ENCODE measurements at places on chromosomes 7 and 10.

GRCh38 chr10:22475651-22476600, 130.6 kb downstream of the SPAG6 start:
- no peak for DNase-seq

- DNase-seq = no peak
Observed at GRCh38 chr7:7223250-7223649, 40.9 kb downstream of the C1GALT1 start.

GRCh38 chr7:149209518-149210269, 14.3 kb downstream of the ZNF282 start:
- DNase-seq = no peak

DNA sequence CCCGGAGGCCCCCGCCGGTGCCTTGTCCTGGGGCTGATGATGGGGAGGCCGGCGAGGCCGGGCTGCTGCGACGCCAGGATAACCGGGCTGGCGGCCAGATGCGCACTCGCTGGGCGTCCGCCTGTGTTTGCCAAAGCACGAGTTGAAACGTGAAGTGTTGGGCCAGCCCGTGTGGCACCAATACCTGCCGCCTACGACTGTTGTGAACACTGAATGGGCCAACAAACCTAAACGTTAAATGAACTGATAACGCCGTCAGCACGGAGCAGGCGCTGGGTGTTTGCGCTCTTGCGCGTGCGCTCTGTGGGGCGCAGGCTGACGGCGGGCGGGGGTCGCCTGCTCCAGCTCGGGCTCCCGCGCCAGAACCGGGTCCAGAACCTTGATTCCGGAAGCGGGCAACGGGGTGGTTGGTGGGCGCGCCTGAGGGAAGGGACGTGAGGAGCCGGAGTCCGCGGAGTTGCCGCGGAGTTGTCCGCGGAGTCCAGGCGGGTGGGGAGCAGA, 658 bp downstream of the CYP2E1 start:
- DNase-seq = no peak

- DNase-seq = no peak
Observed at GRCh38 chr10:5497948-5498730, 1.2 kb downstream of the CALML5 start.

DNA sequence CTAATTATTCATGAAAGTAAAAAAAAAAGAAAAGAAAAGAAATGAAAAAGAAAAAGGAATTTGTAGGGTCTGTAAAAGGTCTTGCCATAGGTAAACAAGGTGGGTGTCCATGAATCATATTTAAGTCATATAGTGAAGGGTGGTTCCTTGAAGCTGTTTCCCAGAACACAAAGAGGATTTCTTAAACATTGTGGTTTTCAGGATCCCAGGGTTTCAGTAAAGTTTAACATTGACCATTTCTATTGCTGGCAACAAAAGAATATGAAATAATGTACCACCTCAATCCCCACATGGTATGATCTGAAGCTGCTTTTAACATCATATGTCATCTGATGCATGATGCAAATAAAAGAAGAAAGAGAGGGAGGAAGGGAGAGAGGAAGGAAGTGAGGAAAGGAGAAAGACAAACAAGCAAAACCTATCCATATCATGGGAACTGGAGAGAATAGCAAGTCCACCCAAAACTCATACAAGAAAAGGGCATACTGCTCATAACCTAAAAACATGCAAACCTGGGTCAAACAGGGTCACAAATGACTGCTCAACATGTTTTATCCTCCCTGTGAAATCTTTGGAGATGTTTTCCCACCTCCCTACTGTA, 663.5 kb downstream of the SORCS1 start:
- DNase-seq = no peak

DNA sequence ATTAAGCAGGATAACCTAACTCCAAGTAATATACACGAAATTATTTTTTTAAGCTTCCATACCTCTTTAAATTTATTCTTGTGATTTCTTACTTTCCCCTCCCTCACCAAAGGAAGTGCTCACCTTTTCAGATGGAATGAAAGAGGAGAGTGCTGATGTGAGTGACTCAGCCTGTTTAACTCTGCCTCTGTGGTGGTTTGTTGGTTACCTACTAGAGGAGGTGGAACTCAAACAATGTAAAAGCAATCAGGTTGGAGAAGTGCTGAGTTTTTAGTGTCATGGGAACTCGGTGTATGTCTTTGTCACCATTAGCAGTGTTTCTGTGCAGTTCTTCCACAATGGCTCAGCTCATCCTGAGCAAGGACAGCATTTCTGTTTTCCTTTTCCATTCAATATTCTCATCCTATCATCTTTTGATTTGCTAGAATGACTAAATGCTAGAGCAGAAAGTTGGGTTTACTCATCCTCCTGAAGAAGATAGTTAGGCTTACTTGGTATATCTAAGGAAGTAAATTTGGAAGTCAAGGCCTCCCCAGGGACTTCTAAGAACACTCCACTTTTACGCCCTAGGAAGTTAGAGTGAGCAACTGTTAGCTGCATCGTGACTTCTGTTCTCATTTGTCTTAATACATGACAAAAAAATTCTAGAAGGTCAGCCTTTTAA, 6.0 kb downstream of the ADD3 start:
- no peak for DNase-seq

GRCh38 chr7:1214516-1214915, 18.2 kb upstream of the UNCX start:
- DNase-seq = no peak

DNA sequence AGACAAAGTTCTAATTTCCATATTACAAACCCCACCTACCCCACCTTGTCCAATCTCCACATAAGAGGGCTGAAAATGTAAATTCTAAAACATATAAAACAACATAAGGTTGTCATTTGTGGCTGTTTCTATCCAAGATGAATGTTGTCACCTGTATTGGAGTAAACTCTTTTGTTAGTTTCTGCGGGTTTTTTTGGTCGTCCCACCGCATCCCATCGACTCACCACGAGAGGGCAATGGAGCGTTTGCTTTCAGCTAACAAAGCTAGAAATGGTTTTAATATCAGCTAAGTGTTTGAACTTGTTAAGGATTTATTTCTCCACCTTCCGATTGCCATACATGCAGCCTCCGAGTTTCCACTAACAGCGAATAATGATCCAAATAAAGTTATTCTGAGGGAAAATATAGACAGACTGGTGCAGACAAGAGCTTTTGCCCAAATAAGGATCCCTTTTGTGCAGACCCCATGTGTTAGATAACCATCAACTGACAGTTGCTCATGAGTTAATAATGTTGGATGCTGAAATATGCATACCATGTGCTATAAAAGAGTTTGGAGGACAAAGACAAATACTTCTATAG, 137.2 kb downstream of the ARID5B start:
- DNase-seq = no peak

GRCh38 chr7:50393547-50394252, 56.5 kb downstream of the FIGNL1 start:
- DNase-seq = no peak

DNA sequence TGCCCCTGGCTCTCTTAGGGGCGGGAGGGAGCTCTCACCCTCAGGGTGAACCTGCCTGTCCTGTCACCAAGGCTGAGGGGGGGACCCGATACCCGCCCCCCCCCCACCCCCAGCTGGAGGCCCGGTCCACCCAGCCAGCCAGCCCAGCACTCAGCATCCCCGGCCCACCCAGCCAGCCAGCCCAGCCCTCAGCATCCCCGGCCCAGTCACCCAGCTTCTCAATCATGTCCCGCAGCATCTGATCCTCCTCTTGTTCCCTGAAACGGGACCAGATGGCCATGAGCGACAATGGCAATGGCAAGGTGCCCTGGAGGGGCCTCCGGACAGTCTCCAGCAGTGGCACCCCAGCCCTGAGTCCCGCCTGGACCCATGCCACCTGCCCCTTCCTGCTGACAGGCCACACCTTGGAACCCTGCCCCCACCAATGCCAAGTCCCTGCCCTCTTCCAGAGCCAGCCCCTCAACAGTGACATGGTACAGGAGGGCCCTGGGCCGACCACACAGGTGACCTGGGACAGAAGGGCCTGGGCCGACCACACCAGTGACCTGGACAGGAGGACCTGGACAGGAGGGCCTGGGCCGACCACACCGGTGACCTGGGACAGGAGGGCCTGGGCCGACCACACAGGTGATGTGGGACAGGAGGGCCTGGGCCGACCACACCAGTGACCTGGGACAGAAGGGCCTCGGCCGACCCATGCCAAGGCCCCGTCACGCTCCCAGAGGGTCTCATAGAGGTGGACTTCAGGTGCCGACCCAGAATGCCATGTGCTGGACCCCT, 24.2 kb downstream of the MICALL2 start:
- DNase-seq = no peak

DNA sequence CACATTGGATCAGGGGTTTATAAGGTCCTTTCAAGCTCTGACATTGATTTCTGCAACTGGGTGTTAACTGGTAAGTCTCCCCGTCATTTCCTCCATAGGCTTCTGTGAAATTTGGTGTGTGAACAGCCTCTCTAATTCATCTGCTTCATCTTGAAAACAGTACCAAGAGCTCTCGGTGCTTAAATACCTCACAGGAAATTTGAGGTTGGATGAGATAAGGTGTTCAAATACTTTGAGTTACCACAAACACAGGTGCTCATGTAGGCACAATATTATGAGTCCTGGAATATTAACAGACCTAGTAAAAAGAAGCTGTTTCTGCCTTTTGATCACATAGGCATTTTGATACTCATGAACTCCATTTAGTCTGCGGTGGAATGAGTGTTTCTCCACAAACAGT, 85.2 kb downstream of the RTKN2 start:
- DNase-seq = no peak

DNA sequence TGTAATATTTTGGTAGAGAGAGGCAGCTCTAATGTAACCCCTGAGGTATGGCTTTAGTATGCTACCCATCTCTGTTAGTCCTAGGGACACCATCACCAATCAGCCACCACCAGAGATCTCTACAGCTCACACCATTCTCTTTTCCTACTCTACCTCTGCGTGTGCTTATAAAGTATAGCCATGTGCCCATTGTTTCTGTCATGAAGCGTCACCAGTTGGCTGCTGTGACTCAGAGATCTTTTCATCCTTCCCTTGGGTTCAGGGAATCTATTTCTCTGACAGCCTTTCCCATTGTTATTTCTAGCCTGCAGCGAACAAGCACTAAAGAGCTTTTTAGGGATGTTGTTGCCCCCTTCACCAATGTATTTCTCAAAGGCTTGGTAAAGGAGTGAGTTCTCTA, 103.3 kb downstream of the TPST1 start:
- no peak for DNase-seq

All from AG04449 (cell line).